ENCODE measurements at places on chromosomes 5 and 9.

GRCh38 chr5:31194468-31194813 is 955 bp downstream of the CDH6 start:
- peak; percentile 75 for DNase-seq

DNA sequence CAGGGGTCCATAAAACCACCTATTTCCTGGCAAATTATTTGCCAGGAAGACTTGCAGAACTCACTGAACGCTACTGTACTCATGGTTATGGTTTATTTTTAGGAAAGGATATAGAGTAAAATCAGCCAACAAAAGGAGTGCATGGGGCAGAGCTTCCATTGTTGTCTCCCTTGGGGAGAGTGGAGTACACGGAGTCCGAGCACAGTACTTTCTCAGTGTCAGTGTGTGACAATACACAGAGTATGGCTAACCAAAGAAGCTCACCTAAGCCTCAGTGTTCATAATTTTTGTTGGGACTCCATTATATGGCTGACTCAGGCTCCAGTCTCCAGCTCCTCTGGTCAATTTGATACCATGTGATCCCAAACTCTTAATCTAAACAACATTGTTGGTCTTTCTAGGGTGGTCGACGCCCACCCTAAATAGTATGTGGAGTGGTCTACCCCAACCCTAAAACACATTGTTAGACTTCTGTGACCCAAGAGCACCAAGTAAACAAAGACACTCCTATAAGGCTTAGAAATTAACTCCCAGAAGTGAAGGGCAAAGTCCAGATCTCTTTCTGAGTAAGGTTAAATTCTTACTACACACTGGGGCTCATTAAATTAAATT is 74.9 kb downstream of the SLC44A1 start:
- no peak for DNase-seq

DNA sequence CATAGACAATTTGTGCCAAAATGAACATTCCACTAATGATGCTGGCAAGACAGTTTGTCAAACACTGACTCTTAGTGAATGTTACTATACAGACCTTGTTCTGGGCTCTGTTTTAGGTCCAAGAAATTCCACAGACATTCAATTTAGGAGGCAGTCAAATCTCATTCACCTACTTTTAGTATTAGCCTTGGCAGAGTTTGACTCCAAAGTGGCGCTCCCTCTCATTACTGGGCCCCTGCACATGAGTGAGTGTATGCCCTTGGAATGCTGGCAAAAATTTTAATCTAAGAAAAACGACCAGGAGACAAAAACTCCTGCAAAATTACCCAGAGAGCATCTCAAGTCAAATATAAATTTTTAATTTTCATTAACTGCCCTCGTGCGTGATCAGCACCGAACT is 94.9 kb upstream of the SLC27A6 start:
- no peak for DNase-seq

- peak; percentile 44 for DNase-seq
These were observed 164.4 kb downstream of the ZSWIM6 start for GRCh38 chr5:61496446-61496845.

GRCh38 chr5:115624994-115625393 is 842 bp downstream of the TMED7 start:
- no peak for DNase-seq

All from retina (tissue), 1 donor.